ENCODE measurements at places on chromosomes 2 and 18.

DNA sequence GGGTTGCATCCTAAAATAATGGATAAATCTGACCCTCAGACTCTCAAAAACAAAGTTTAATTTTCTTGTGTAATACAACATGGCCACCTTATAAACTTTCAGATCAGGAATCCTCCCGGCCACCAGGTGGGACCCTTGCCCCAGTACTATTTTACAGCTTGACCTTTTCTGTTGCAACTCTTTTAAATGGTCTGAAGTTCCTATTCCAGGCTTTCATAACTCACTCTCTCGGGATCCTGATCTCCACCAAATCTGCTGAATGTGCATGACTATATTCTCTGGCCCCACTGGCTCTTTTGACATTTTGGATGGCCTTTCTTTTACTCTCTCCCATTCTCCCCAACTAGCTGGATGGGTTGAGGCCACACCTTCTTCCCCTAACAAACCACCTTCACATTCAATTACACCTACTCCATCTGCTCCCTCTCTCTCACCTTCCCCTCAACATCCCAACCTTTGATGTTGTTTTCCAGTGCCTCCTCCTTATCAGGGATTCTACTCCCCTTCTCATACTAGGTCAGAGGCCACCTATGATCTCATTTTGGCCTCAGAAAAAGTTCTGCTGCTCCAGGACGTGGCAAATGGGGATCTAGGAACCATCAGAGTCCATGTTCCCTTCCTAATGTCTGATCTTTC, 70.8 kb downstream of the SESTD1 start:
- no peak for DNase-seq

GRCh38 chr2:30216157-30216556, 15.2 kb upstream of the LBH start:
- DNase-seq = no peak

DNA sequence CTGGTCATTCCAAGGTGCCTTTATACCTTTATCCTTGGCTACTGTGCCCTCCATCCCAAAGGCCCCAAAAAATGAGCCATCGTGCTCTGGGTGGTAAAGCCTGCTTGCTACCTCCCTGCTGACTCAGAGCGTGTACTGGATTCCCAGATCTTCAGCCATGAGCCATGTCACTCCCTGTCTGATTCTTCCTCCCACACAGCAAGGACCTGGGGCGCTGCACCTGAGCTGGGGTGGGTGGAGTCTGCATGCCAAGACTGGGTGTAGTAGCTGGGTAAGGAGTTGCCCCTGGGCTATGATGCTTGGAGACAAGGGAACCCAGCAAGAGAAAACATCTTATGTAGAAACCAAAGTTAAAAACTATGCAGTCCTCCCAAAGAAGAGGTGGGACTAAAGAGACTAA, 37.2 kb upstream of the APCDD1 start:
- DNase-seq = no peak

DNA sequence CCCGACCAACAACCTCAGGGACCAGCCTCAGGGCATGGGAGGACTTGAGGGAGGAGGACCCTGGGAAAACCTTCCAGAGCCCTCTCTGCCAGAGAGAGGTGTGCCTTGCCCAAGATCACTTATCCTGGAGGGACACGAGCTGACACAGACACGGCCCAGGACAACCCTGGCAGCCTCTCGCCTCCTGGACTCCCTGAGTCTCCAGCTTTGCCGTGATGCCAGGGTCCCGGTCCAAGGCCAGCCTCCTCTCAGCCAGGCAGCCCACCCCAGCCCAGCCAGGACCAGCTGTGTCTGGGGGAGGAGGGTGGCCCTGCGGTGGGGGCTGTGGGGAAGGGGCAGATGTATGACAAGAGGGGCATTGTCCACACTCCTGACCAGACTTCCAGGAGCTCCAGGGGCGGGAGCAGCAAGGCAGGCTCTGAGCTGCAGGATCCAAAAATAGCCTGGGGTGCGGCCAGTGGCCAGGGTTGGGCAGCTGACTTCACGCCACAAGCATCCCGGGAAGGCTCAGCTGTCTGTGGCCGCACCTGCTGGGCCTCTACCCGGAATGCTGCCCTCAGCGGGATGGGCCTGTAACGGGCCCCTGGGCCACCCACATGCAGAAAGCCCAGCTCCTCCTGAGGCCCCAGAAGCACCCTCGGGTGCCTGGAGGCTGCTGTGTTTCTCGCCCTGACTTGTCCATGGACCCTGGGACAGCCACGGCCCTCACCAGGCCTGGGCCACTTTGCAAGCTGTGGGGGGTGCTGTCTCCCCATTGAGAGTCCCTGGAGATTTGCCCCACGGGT, 65.5 kb upstream of the GPC1 start:
- no peak for DNase-seq

DNA sequence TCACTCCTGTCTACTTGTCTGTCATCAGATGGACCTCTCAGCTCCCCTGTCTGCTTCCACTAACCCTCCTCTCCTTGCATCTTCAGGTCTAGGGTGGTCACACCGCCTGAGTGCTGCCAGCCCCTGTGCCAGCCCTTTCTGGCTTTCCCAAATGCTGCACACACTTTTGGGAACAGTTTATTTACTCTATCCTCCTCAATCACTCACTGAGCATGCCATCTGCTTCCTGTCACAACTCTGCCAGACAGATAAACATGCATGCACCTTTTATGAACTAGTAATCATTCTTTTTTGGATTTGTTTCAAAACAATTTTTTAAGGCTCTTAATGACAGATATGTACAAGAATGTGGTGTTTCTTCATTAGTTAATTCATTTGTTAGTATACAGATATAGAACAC, 56.3 kb upstream of the CCDC195 start:
- DNase-seq = no peak

DNA sequence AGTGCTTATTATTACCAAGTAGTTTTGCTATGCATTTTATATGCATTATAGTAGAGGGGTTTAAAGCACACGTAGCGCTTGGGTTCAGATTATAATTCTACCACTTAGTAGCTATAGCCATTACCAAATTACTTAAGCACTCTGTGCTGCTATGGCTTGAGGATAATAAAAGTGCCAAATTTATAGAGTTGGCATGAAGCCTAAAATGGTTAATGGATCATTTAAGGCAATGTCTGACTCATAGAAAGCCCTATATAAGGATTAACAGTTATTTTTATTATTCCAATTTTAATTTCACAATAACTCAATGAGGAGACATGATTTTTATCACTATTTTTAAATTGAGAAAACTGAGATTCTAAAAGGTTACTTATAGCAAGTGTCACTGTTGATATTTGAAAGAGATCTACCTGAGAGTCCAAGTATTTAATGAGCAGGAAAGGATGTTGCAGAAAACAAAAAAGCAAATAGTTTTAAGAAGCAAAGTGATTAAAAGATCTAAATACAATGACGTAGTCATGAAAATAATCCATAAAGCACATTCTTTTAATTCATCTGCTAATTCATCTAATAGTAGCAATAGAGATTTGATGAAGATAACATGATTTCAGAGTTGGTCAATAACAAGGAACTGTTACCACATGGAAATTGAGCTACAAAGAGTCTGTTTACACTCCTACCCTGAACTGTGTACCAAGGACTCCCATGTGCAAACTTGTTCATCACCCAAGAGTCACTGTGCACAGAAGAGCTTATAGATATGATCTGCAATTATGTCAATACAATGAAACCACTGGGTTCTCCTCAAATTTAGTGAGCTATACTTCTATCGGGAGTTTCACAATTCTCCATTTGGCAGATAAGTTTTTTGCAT, 78.8 kb upstream of the DTNA start:
- no peak for DNase-seq

DNA sequence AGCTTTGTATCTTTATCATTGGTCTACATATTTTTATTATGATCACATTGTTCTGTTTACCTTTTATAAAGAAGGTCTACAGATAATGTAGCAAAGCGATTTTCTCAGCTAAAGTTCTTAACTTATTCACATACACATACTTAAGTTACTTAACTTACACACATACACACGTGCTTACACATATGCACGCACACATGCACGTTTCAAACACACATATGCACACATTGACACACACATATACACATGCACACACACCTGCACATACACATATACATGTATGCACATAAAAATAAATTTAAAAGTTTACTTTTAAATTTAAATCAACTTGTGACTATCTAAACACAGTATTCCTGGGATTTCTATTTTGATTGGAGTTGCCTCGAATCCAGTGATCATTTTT, 1204.5 kb upstream of the SLC39A10 start:
- no peak for DNase-seq

- DNase-seq = no peak
These were observed 23.8 kb downstream of the SNORC start for GRCh38 chr2:232893834-232894233.

GRCh38 chr2:8252997-8253694, 428.7 kb upstream of the ID2 start:
- DNase-seq = no peak

DNA sequence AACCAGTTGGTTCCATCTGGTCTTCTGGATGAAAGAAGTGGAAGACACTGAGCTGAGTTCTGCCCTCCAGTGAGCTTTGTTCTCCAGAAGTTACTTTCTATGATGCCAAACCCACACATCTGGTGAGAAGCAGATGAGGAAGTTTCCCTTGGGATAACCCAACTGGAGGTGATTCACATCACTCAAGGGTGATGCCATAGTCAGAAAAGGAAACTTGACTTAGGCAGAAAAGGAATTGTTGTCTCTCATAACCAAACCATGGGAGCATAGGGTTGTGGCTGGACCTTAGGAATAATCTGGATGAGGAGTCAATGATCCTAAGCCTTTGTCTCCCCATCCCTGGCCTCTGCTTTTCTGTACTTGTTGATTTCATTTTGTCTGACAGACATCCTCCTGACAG, 43.7 kb downstream of the CDC42EP3 start:
- DNase-seq = no peak

- no peak for DNase-seq
These were observed 498.6 kb upstream of the ZEB2 start for GRCh38 chr2:145018502-145018901.

- no peak for DNase-seq
These were observed 130.5 kb downstream of the DYSF start for GRCh38 chr2:71583876-71584275.

GRCh38 chr2:26542676-26543505, 65.0 kb upstream of the OTOF start:
- DNase-seq = no peak

DNA sequence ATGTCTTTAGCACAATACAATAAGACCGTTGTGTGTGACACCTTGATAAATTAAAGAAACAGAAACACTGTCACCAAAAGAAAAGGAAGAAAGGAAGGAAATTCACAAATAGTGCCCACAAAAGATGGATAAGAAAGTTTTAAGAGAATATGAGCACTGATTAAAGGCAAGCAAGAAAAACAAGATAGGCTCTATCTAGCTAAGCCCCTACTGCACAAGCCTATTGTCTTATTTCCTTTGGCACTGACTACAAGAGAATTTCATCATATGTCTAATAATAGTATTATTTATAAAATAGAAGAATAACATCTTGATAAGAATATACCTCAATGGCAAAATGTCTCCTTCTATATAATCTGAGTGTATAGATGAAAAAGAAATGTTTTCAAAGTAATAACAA, 335.7 kb downstream of the NCKAP5 start:
- no peak for DNase-seq

DNA sequence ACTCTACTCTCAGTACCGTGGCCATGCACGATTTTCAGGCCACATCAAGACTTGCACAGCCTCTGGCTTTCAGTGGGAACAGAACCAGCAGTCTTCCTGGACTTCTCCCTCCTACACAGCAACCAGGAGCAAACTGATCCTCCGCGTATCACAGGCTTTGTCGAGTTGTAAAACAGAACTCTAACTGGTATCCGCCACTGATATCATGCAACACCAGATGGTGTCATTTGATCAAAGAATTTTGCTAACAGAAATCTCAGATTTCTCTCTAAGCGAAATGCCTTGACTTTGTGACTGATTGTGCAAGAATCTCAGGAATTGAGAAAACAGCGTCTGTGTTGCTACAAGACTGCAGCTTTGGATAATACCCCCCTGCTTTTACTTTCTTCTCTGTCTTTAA, 85.7 kb downstream of the COPS8 start:
- no peak for DNase-seq

DNA sequence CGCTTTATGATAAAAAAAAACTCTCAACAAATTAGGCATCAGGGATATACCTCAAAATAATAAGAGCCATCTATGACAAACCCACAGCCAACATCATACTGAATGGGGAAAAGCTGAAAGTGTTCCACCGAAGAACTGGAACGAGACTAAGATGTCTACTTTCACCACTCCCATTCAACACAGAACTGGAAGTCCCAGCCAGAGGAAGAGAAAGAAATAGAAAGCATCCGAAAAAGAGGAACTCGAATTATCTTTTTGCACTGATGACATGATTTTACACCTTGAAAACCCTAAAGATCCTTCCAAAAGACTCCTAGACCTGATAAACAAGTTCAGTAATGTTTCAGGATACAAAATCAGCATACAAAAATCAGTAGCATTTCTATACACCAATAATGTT, 121.6 kb downstream of the ZRANB3 start:
- no peak for DNase-seq

GRCh38 chr2:45446016-45446415, 165.1 kb downstream of the SRBD1 start:
- no peak for DNase-seq

DNA sequence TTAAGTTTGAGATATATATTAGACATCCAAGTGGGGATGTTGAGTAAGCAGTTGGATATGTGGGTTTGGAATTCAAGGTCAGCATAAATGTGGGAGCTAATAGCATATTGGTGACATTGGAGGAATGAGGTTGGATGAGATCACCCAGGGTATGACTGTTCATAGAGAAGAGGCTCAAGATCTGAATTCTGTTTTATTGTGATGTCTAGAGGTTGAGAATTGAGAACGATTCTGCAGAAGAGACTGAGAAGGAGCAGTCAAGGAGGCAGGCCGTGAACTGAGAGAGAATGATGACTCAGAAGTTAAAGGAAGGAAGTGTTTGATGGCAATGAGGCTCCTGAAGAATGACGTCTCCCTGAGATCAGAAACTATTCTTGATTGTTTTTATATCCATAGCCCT, 5.9 kb downstream of the SERPINB11 start:
- no peak for DNase-seq

GRCh38 chr2:105682401-105682800, 62.3 kb upstream of the NCK2 start:
- no peak for DNase-seq

GRCh38 chr2:105752691-105753358, 8.1 kb downstream of the NCK2 start:
- DNase-seq = no peak

DNA sequence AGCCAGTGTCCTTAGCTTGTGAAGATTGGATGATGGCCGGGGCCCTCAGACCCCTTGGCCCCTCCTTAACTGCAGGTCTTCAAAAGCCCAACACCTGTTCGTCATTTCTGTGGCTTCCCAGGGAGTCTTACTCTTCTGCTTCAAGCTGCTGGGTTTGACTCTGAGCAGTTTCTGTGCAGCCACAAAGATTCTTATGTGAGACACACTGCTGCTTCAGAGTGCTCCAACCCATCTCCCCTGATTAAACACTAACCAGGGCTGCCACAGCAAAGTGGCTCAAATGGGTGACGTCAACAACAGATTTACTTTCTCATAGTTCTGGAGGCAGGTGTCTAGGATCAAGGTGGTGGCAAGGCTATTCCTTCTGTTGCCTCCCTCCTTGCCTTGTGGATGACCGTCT, 40.8 kb downstream of the TSN start:
- DNase-seq = no peak
